ENCODE measurements at places on chromosomes 5 and 9.

DNA sequence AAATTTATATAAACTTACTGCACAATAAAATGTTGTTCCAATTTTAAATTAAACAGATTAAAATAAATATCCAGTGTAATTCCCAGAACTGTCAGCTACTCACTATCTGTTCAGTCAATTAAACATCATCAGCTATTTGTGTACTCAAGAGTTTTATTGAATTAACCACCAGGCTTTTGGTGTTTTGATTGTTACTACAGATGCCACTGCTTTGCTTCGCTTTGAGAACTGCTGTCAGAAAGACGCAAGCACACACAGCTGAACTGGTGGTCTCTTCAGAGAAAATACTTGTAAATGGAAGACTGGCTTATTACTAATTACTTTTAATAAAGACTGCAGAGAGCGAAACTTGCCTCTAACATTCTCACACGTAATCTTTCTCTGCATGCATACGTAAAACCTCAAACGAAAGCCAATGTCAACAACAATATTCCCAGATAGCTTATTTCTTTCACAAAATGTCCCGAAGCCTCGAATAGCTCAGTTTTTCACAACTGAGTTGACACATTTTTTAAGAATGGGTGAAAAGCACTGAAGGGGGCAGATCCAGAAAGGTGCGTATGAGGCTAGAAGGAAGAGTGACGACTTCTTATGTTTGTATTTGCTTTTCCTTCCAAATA lies 259.6 kb upstream of the RPS23 start:
- DNase-seq = no peak

- no peak for DNase-seq
Observed at GRCh38 chr5:177309351-177310191, 2.1 kb downstream of the MXD3 start.

DNA sequence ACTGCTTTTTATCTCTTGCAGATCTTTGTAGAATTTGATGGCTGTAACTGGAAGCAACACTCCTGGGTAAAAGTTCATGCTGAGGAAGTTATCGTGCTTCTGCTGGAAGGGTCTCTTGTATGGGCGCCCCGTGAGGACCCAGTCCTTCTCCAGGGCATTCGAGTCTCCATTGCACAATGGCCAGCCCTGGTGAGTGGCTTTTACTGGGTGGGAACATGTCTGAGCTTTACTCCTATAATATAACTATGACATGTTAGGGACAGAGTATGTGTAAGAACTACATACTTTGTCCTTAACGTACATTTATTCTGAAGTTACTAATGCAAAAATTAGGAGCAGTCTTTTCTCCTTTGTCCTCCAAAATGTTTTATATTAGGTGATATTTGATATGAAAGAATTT lies 20.2 kb downstream of the KDM3B start:
- no peak for DNase-seq

- no peak for DNase-seq
Observed at GRCh38 chr9:126347911-126348760, 21.5 kb downstream of the MVB12B start.

GRCh38 chr5:40226906-40227305 lies 452.8 kb upstream of the PTGER4 start:
- DNase-seq = no peak

DNA sequence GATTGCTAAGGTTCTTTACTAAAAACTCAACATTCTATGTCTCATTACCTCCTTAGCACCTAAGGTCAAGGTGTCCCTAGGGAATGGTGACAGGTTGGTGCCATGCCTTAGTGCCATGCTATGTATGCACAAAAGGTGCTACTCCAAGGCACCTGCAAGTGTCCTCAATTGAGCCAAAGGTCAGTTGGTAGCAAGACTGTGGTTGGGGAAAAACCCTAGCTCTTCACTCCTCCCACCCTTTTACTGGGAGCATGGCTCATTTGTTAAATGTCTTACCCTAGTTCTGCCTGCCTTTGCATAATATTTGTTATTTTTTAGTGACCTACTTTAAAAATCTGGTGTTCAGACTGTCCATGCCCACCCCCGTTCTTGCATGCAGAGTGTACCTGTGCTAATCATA lies 17.0 kb downstream of the ACO1 start:
- DNase-seq = no peak

DNA sequence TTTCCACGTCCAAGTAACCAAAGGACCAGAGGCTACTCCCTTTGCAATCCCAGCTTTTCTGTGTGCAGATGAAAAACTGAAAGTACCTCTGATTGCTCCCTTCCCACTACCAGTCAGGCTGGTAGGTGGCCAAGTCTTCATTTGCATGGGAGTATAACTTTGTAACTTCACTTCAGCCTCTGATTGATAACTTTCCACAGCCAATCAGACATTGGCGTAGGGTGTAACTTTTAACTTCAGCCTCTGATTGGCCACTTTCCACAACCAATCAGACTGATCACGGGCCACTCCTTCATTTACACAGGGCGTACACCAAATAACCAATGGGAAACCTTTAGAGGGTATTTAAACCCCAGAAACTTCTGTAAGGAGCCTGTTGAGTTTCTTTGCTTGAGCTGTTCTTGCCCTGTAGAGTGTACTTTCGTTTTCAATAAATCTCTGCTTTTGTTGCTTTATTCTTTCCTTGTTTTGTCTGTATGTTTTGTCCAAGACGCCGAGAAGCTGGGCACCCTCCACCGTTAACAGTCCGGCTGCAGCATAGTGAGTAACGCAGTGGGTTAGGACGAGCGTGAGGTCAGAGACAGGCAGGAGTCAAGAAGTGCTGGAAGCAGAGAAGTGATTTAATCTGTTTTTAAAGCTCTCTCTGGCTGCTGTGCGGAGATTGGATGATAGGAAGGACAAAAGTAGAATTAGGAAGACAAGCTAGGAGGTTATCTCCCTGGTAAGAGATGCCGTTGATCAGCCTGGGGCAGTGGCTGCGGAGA lies 3.5 kb upstream of the EXOSC2 start:
- DNase-seq = peak; percentile 86

DNA sequence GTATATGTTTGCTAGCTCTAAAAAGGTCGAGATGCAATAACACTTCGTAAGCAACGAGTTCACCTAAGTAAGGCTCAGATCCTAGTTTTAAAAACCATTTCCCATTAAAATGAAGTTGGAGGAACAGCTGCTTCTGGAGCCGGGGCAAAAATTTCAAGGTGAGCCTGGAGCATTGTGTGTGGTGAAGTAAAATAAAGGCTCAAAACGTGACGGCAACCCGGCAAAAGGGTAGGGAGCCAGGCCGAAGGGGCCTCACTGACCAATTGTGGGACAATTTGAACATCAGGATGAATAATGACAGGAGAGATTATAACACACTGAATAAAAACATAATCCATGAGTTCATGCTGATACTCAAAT lies 20.1 kb downstream of the BTNL9 start:
- no peak for DNase-seq

DNA sequence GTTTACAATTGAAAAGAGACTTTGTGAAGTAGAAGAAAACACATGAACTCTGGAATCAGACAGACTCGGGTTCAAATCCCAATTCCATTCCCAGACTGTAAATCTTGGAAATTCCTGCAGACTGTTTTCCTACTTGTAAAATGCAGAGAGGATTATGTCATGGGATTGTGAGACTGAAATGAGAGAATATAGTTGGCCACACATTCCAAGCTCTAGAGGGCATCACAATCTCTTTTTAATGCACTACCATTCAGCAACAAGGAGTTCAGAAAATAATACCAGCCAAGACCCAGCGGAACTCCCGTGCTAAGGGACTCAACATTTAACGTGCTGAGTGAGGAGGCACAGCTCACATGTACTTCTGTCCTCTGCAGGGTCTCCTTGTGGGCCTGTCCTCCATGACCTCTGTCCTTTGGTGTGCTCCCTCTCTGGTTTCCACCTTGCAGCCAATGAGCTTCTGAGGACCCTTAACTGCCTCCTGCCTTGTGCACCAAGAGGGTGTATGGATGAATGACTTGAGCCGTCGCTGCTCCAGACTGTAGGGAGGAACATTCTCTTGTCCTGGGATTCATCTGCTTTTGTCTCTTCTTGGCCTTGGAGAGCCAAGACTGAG lies 263.5 kb downstream of the NTRK2 start:
- no peak for DNase-seq

- DNase-seq = no peak
Observed at GRCh38 chr9:85859765-85860164, 81.2 kb upstream of the NAA35 start.

- DNase-seq = peak; percentile 74
Observed at GRCh38 chr9:106619211-106619610, 243.8 kb upstream of the ZNF462 start.

DNA sequence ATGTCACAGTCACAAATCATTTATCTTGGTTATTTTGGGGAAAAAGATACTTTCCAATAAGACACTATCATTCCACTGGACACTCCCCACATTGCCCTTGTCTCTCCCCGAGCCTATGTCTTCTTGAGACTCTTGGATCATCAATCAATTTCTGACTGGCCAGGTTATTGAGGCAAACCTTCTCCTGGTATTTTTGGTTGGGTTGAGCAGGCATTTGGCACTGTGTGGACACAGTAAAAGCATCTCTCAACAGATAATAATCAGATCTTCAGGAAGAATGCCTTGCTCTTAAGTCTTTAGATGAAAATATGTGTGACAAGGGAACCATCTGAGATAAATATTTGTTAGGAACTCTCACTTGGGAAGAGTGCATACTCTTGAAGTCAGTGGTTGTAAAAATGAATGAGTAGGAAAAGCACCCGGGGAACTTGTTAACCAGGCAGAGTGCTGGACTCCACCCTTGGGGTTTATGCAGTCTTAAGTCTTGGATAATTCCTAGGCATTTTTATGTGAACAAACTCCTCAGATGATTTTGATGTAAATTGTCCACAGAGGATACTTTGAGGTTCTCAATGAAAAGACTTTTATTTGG lies 223.8 kb upstream of the CLINT1 start:
- DNase-seq = no peak

- no peak for DNase-seq
Observed at GRCh38 chr5:78264600-78264999, 29.9 kb downstream of the AP3B1 start.

DNA sequence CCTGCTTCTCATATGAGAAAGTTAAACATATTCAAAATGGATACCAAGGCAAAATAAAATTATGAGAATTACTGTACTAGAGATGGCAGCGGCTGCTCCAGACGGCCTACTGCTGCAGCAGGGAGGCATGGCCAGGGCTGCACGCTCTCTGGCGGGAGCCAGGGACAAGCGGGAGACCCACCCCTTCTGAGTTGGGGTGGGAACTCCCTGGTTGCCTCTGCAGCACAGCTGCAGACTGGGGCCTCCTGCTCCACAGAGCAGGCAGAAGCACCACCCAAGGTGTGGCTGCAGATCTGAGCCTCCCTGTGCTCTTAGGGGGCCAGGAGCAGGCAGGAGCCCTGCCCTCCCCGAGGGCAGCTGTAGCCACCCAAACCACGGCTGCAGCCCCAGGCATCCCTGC lies 2.3 kb upstream of the AUH start:
- no peak for DNase-seq

DNA sequence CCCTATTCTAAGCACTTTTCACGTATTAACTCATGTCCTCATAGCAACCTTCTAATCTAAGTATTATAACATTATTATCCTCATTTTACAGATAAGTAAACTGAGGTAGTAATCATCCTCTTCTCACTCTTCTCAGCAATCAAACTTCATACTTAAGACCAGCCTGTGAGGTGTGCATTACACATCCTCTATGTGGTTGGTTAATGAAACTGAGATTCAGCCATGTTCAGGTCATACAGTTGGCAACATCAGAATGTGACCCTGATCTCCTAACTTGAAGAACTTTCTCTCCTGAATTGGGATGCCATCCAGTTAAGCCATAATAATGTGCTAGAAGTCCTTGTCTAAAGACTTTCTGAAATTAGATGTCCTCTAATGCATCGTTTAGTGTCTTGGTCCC lies 275.1 kb upstream of the ANKRD55 start:
- DNase-seq = no peak
